ENCODE measurements at places on chromosomes 4 and X.

DNA sequence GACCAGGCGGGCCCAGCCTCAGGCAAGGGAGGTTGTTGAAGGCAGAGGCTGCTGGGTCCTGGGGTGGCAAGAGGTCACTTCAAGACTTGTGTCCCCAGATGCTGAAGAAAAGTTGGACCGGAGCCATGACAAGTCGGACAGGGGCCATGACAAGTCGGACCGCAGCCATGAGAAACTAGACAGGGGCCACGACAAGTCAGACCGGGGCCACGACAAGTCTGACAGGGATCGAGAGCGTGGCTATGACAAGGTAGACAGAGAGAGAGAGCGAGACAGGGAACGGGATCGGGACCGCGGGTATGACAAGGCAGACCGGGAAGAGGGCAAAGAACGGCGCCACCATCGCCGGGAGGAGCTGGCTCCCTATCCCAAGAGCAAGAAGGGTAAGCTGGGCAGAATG is 4.4 kb downstream of the PQBP1 start:
- no peak for DNase-seq

DNA sequence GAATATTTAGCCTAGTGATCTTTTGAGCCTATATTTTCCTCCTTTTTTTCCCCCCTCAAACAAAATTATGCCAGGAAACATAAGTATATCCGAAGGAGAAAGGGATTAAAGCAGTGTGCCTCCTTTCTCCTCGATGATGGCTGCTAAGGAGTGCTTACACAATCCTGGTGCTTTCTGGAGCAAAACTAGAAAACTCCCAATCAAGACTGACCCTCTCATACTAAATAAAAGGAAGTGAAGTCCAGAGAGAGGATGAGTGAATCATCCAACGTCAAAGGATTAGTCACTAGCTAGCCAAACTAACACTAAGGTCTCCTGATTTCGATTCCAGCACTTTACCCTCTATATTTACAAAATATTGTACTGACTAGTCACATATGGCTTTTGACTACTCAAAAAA is 146.8 kb downstream of the PPP3CA start:
- DNase-seq = no peak

DNA sequence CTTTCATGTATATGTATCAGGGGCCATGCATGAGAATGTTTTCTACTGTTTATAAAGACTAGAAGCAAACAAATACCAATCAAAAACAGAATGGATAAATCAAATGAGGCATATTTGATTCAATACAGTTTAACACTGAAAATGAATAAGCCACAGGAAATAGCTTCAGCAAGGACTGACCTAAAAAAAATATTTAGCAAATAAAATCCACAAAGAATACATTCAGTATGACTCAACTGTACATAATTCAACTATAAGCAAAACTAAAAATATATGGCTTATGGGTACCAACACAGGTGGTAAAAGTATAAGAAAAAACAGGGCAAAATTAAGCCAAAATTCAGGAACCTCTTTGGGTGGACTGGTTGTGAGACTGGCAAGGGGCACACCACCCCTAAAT is 112.9 kb downstream of the KCNIP4 start:
- DNase-seq = no peak

DNA sequence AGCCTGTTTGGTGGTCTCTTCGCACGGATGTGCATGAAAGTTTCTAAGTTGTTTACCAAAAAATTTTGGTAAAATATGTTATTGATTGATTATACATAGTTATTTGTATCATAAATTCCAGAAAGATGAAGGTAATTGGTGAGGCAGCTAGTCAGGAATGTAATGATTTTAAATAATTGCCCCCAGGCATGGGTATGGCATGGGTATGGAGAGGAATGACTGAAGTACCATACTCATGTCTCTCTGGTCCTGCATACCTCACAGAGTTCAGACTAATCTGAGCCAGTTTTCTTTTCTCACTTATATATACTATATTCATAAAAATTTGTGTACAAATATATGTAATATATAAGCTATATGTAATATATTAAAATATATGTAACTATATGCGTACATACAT is 329.0 kb upstream of the TECRL start:
- no peak for DNase-seq

- no peak for DNase-seq
Observed at GRCh38 chrX:10507181-10507580, 113.2 kb downstream of the MID1 start.

DNA sequence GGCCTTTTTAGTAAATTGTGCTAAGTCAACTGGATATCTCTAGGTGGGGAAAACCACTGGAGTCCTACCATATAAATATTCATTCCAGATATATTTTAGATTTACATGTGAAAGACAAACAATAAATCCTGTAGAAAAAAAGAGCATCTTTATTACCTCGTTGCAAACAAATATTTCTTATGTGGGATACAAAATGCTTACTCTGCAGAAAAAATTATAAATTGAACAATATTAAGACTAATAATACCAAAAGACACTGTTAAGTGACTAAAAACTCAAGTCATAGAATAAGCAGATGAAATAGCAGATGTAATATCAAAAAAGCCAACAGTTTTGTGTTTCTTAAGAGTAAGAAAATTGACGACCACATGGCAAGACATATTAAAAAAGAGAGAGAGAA is 43.8 kb downstream of the SULT1B1 start:
- no peak for DNase-seq

DNA sequence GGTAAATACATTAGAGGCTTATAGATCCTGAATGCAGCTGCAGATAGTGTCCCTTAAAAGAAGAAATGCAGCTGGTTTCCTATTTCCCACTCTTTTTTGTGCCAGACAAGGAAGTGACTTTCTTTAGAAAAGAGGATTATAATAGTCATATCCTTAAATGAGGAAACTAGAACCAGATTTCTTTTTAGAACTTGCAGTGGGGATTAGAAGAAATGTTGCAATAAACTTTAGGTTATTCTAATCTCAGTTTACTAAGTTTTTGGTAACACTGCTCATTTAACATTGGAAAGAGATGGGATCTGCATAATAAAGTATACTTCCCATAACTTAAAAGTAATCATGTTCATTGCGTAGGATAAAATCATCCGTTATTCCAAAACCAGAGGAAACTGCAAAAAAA is 101.9 kb downstream of the SLIT2 start:
- no peak for DNase-seq

DNA sequence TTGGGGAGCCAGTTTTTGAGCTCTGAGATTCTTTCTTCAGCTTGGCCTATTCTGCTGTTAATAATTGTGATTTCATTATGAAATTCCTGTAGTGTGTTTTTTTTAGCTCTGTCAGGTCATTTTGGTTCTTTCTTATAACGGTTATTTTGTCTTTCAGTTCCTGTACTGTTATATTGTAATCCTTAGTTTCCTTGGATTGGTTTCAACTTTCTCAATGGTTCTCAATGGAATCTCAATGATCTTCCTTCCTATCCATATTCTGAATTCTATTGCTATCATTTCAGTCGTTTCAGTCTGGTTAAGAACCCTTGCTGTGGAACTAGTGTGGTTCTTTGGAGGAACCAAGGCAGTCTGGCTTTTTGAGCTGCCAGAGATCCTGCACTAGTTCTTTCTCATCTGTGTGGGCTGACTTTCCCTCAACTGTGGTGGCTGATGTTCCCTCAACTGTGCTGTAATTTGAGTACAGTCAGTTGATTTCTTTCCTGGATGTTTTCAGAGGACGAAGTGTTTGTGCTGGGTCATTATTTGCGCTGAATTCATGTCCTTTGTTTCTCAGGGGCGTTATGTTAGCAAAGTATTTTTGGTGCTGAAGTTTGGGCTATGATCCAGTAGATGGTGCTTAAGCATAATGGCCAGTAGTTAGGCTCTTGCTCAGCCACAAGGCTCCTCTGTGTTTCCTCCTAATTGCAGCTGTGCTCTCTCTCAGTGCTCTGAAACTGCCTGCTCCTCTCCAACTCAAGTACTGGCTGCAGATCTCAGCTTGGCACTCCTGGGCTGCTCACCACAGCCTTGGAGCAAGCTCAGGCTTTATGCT is 27.5 kb downstream of the ENPEP start:
- DNase-seq = no peak

DNA sequence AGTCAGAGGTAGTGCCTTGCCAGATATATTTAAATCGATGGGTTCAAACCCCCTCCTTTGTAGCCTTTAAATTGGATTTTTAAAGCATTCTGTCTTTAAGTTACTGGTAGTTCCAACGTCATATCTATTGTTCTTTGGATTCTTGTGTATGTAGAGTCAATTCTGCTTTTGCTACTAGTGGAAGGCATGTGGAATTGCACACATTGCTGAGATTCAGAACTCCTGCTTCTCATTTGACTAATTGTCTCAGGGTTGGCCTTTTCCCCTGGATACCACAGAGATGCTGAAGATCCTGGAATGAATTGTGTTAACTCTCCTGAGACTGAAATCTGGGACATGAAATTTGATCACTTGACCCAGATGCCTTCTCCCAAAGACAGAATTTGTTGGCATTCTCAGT is 328.3 kb upstream of the RPS6KA3 start:
- DNase-seq = no peak

GRCh38 chrX:8284131-8284530 is 113.1 kb upstream of the VCX2 start:
- DNase-seq = no peak

GRCh38 chrX:148214786-148215185 is 233.6 kb downstream of the FMR1NB start:
- DNase-seq = no peak

DNA sequence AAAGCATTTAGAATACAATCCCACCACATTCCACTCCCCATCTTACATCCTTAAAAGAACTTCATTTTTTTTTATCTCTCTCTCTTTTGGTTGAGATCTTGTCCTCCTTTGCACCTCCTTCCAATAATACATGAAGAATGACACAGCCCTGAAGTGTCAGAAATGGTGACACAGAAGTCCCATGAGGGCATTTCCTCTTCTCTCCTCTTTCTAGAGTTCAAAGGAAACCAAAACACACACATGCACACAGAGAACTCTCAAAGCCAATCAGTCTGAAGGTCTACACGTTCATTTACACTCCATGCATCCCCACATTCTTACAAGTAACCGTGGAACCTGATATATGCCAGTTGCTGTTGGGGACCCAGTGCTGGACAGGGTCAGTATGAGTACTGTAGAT is 450.7 kb downstream of the HNRNPD start:
- no peak for DNase-seq

GRCh38 chr4:165472943-165473676 is 94.3 kb downstream of the CPE start:
- DNase-seq = no peak

DNA sequence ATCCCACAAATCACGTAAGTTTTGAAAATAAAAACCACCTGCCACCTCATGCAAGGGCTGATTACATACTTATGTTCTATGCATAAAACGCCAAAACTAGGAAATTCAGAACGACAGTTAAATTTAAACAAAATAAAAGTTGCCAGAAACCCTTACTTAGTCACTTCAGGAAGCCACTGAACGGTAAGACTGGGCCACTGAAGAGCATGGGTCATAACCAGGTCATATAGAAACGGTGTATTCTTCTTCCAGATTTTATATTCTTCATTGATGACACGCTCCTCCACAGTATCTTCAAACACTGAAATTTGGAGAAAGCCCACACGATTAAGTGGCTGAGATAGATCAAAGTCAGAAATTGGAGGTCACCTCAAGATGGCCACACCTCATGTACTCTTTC is 1.2 kb downstream of the RBBP7 start:
- no peak for DNase-seq

- no peak for DNase-seq
Observed at GRCh38 chrX:793216-793770, 162.7 kb downstream of the SHOX start.

DNA sequence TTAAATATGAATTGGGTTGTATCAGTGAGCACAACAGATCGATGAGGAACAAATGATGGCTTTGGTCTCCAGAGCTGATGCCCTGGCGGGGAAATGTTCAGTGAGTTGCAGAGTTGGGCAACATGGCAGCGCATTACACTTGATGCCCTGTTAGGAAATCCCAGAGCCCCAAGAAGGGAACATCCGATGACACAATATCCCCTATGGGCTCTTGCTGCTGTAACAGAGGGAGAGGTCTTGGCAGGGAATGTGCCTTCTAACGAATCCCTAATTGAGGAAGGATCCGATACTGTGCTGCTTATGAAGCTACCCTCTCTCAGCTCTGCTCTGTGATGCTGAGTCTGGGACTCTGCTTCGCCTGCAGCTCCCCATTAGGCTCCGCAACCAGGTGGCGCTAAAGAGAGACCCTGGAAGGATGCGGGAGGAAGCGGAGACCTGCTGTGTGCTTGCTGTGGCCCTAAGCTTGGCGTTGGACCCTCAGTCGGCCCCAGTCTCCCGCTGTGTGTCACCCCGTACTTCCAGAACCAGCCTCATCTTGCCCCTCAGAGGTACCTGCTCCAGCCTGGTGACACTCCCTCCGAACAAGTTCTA is 38.9 kb downstream of the PDHA1 start:
- DNase-seq = peak; percentile 18

DNA sequence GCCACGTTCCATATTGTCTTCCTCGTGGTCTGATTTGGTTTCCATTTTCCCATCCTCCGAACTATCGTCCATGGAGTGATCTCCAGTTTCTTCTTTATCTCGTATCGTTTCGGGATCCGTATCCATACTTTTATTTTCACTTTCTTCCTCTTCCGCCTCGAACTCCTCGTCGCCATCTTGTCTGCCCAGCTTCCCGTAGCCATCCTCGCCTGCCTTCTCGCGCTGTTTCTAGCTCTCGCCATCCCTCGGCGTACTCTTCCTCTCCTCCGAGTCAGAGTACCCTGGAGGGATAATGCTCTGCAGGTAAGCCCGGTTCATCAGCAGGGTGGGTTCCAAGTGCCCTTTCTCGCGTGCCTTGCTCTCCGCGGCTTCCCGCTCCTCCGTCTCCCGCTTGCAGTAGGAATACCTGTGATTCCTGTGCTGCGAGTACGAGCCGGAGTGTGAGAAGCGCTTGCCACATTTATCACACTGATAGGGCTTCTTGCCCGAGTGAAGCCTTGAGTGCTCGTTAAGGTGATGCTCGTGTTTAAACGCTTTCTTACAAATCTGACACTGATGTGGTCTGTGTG is 134.5 kb upstream of the TAPT1 start:
- DNase-seq = no peak

DNA sequence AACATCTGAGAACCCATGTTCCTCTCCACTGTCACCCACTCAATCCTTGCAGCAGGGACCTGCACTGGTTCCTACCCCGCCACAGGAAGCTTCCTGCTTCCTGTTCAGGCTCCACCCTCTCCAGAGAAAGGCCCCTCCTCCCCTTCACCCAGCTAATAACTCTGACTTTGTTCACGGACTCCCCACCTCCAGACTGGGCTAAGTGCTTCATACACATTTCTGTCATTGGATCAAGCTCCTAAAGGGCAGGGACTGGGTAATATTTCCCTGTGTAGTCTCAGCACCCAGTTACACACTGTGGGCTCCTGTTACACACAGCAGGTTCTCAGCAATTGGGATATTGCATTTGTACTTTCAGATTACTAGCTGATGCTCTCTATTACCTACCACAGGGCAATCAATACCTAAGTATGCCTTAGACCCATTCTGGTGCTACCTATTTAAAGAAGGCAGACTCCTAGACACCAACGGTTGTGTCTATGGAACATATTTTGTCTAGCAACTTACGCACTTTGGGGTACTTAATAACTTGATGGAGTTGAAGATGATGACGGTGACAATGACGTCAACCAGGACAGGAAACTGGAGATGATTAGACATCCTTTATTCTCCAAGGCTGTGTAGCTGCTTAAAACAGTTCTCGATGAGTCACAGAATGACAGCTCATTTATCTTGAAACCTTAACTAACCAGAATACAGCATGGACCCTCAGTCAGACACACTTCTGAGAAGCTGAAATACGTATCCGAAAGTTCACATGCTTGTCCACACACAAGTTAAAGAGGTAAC is 58.1 kb downstream of the MAML3 start:
- peak; percentile 29 for DNase-seq

Measured in T-helper 2 cell (primary cell).